ENCODE measurements at places on chromosomes 2 and 18. TPM values are rescaled to one million over a fixed set of nuclear protein-coding genes. Genes with fewer than 3 reads are reported as not detected.

GRCh38 chr2:137938204-137938603 lies 26.1 kb upstream of the HNMT start:
- no peak for DNase-seq

GRCh38 chr2:147531269-147531668 lies 313.6 kb upstream of the ACVR2A start:
- DNase-seq = no peak

GRCh38 chr2:141493936-141494335 lies 636.9 kb downstream of the LRP1B start:
- no peak for DNase-seq

GRCh38 chr2:188786368-188786841 lies 187.8 kb upstream of the COL3A1 start:
- DNase-seq = no peak

RAD51AP2 gene
- not detected for total RNA-seq

GRCh38 chr18:68461481-68462018 lies 253.4 kb downstream of the TMX3 start:
- no peak for DNase-seq

CFAP221 gene
- not detected for total RNA-seq

Data from natural killer cell treated with Interleukin-12 subunit alpha and Interleukin-12 subunit beta and Interleukin-15 and Interleukin-18, amount 100 ng/mL, for 72 hours (primary cell).